ENCODE measurements at places on chromosomes 7 and 10.

DNA sequence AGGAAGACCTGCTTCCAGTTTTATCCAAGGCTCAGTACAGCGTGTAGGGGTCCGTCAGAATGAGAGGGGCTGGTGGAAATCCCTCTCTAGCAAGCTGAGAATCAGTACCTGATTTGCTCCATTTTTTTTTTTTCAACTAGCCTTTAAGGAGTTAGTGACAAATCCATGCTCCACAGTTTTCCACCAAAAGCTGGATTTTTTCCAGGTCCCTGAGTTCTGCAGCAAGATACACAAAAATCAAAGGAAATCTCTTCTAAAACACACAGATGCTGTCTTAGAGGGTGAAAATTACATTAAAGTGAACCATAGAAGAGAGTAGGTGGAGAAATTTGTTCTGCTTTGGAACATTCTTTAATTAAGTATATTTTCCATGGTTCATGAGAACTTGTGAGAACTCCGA lies 30.4 kb downstream of the MDFIC start:
- DNase-seq = no peak

DNA sequence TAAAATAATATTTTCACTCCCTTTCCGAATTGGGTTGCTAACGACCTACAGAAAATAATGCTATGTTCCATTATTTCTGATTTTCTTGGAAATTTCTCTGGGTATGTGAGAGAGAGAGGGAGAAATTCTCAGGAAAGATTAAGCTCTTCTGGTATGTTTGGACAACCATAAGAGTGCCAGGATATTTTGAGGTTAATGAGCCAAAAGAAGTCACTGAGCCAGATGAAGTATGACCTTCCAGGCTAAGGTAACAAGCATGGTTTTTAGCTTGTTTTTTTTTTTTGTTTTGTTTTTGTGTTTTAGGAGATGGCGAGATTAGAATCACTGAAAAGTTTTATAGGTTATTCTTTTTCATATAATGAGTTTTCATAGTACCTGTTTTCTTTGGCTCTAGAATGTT lies 171.0 kb upstream of the FOXP2 start:
- DNase-seq = no peak

- no peak for DNase-seq
Measured at GRCh38 chr10:71727105-71727737, 7.6 kb upstream of the C10orf105 start.

- no peak for DNase-seq
Measured at GRCh38 chr7:96481796-96482195, 159.9 kb upstream of the SLC25A13 start.

DNA sequence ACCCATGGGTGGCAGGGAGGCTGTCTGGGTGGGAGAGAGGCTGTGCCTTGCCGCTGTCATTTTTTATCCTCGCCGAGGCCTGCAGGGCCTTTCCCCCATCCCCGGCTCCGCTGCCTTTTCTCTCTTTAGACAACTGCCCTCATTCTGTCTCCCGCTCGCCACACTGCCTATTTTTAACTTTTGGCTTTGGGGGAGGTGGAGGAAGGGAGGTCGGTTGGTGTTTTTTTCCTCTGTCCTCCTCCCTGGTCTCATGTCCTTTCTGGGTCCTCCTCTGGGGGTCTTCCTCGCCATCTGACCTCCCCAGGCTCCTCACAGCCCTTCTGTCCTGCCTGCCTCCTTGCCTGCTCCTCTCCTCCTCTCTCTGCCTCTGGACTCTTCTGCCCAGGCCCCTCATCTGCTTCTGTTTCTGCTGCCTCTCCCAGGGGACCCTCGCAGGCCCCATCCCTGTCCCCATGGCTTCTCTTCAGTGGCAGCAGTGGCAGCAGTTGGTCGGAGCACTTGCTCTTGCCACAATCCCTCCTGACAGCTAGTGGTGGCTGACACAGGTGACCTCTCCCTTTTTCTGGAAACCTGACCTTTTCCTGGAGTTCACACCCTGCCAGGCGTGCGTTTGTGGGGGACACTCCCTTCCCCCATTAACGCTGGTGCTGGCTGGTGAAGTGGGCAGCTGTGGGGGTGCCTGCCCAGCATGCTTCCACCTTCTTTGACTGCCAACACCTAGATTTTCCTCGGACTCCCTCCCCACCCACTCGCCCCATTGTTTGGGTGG lies 19.5 kb upstream of the PCBD1 start:
- DNase-seq = no peak

GRCh38 chr10:119653209-119653608 lies 2.0 kb downstream of the BAG3 start:
- DNase-seq = no peak

DNA sequence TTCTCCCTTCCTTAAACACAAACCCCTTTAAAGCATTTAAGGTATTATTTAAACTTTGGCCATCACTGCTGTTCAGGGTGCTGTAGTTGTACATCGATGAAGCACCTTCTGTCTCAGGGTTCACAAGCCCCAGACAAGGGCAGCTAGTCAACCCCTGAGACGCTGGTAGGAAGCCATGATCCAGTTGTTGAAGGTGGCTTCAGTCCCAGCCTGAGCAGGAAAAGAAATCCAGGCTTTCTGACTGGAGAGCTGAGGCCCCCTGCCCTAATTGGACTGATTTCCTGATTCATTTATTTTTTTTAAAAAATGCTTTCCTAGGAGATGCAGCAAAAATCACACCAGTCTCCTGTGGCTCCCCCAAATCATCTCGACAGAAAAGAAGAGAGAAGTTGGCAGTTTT lies 15.8 kb downstream of the CPA1 start:
- no peak for DNase-seq

- DNase-seq = no peak
Measured at GRCh38 chr10:126425032-126425431, 36.8 kb upstream of the ADAM12 start.

GRCh38 chr7:80210400-80210799 lies 75.8 kb downstream of the GNAI1 start:
- DNase-seq = no peak

GRCh38 chr10:88835910-88836221 lies 15.8 kb downstream of the ANKRD22 start:
- no peak for DNase-seq

- no peak for DNase-seq
Measured at GRCh38 chr10:120279196-120279595, 177.8 kb upstream of the PLPP4 start.

DNA sequence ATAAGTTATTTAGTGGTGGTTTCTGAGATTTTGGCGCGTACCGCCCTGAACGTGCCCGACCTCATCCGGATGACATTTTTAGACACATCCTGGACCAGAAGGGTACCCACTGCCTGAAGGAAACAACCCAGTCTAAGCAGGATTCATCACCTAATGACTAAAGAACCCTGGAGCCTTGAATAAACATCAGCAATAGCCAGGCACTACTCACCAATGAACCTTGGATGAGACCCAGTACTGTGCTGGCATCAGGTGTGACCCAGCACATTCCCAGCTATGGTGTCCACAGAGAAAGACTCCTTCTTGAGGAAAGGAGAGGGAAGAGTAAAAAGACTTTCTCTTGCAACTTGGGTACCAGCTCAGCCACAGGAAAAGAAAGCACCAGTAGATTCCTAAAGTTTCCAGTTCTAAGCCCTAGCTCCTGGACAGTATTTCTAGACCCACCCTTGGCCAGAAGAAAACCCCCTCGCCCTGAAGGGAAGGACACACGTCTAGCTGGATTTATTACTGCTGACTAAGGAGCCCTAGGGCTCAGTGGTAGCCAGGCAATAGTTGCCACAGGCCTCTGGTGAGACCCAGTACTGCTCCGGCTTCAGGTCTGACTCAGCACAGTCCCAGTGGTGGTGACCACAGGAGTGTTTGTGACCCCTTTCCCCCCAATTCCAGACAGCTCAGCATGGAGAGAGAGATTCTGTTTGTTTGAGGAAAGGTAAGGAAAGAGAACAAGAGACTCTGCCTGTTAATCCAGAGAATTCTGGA lies 32.5 kb downstream of the ZNF277 start:
- no peak for DNase-seq

GRCh38 chr7:92717993-92718716 lies 118.2 kb downstream of the CDK6 start:
- DNase-seq = no peak

DNA sequence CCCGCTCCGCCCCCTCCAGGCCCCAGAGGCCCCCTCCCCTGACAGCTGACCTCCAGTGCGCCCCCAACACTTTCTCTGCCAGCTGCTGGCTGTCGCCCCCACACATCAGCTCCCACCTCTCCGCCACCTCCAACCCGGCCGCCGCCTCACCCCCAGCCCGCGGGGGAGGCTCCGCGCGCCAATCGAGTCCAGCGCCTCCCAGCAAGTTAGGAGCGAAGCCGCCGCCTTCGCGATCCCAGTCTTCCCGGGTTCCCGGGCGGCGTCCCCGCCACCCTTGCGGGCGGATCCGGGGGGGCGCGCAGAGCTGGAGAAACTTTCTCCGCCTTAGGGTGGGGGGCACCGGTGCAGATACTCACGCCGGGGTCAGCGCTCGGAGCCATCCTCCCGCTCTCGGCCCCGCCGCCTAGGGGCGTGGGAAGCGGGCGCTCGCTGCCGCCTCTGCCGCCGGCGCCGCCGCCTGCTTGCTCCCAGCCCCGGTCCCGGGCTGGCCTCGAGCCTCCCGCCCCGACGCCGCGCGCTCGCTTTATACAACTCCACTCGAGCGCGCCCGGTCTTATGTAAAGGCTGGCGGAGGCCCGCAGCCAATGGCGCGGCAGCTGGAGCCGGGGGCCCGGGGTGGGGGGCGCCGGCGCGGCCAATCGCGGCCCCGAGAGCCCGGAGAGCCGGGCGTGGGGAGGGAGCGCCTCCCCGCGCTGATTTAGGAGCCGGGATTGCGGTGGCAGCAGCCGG lies at the start of gene CRTAC1:
CRTAC1 (minus strand) TSS at position 529 of the 729 bp plus-strand sequence; CDS start at position 380, 149 bp downstream.
- DNase-seq = no peak

- DNase-seq = no peak
Measured at GRCh38 chr7:155856656-155857055, 44.4 kb upstream of the SHH start.

DNA sequence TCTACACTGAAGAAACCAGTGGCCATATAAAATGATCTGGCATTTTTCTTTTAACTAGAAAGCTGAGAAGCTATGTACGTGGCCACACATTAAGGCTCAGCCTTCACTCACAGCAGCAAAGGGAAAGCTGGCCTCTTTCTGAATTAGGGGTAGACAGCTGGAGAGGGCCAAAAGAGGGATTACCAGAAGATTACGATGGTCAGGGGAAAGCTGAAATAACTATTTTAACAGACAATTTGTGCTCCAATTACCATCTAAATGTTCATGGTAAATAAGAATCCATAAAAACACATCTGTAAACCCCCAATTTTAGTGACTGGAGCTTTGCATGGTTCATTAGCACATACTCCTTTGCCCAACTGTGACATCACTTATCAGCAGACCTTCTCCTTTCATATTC lies 314.3 kb downstream of the HPSE2 start:
- peak; percentile 4 for DNase-seq

GRCh38 chr10:124142960-124143359 lies 49.6 kb upstream of the CHST15 start:
- no peak for DNase-seq

GRCh38 chr7:139495580-139496125 lies 12.2 kb upstream of the KLRG2 start:
- DNase-seq = no peak

GRCh38 chr7:35967366-35968139 lies 166.7 kb downstream of the SEPTIN7 start:
- no peak for DNase-seq

GRCh38 chr7:115868369-115868768 lies 162.2 kb downstream of the TFEC start:
- no peak for DNase-seq

- DNase-seq = peak; percentile 55
Measured at GRCh38 chr10:93652857-93653256, 40.5 kb downstream of the PDE6C start.

GRCh38 chr10:36761121-36761520 lies 364.3 kb upstream of the ANKRD30A start:
- no peak for DNase-seq

GRCh38 chr7:113289140-113289740 lies 170.9 kb upstream of the SMIM30 start:
- DNase-seq = peak; percentile 76

DNA sequence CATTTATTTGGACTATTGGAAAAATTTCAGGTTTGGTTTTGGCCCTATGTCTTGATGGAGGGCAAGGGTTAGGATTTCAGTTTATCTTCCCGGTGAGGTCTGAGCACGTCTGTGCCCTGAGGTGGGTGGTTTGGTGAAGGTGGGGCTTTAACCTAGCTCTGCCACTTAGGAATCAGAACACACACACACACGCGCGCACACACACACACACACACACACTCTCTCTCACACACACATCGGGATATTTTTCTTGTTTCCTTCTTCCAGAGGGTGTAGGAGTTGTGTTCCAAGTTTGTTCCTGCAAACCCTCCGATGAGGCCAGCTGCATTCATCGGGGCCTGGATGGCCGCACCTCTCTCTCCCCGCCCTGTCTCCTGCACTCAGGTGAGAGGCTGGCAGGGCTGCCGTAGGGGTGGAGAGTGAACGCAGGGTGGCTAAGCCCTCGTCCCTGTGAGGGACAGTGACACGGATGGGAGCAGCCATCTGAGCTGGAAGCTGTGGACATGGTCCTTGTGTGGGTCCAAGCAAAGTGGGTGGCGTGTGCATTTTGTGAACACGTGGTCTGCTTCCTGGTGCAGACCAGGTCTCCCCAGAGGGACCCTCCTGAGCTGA lies 34.2 kb downstream of the CHST12 start:
- DNase-seq = no peak

GRCh38 chr7:155391414-155391813 lies 66.5 kb upstream of the EN2 start:
- no peak for DNase-seq

GRCh38 chr10:75110006-75110632 lies 1.3 kb upstream of the SAMD8 start:
- no peak for DNase-seq

DNA sequence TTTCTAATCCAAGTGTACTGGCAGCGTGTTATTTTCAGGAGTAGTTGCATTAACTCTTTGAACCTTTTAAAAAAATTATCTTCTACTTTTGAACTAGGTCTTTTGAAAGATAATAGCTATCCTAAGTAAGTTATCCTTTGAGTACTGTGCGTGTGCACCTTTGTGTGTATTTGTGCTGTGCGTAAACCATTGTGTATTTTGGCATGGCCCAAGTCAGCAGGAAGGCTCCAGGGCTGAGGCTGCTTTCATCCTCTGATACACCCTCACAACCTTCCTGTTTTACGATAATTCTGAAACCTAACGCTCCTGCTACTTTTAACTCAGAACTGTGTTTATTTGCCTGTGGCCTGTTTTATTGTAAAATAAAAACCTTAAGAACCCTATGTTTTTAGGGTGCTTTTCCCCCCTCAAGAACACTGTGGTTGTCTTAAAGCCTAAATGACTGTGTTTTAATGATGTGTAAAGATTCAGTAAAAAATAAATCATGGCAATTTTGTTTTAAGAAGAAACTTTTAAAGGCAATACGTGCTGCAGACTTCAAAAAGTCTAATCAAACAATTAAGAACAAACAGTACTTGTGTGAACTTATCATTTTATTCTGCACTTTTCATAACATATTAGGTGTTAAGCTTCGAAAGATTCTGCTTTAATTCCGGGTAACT lies 57.5 kb downstream of the HDAC9 start:
- no peak for DNase-seq

DNA sequence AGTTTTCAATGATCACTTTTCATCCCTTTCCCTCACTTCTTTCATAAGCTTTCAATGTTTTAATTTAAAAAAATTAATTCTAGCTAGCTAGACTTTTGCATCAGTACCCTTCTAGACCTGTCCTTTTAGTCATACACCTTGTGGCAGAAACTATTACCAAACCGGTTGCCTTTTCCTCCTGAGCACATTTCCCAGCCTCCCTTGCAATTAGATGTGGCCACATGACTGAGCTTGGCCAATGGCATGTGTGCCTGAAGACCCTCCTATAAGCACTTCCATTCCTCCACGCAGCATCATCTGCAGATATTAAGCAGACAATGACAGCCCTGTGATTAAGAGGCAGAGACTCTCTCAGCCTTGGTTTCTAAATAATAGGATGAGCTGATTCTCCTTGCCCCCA lies 12.3 kb downstream of the DKK1 start:
- DNase-seq = no peak

- DNase-seq = peak; percentile 44
Measured at GRCh38 chr10:80462299-80462980, 8.3 kb downstream of the TSPAN14 start.

All from HCEC 1CT (cell line).